Activated T-cell treated with anti-CD3 and anti-CD28 coated beads for 48 hours (primary cell): ENCODE measurements at places on chromosomes 11 and 22.

DNA sequence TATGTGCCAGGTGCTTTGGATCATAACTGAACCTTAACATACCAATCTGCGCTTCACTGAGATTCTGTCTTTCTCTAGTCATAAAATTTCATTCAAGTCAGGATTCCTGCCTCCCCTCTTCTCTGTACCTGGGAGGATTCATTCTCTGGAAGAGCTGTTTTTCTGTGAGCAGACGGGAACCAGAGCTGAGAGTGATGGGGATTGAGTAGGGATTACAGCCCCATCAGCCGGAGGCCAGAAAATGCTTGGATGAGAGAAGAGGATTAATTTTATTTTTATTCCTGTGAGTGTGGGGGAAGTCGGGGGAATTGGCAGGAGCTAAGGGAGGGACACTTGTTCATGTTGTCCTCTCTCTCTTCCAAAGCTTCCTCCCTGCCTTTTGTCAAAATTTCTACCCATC lies 4.7 kb downstream of the STX3 start:
- no peak for DNase-seq

DNA sequence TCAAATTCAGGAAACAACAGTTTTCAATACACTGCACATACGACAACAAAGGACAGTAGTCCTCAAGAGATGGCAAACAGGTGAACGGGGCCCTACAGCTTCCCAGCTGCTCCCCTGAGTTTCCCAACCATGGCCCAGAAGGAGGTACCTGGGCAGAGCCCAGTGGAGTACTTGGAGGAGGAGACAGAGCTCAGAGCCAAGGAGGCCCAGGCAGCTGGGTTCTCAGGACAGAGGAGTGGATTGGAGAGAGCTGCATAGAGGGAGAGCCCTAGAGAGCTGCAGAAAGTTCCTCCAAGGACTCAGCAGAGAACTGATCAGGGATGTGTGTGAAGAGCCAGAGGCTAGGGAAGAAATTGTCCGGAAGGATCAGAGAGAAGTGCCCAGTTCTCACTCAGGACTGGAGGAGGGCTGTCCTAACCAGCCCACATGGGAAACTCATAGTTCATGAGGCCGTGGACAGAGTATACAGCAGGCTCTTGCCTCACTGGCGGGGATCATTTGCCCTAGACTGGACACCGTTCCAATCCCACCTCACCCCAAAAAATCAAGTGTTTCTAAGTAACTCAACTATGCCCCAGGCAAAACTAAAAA lies 7.6 kb upstream of the ASCL2 start:
- DNase-seq = no peak

- no peak for DNase-seq
Observed at GRCh38 chr11:118175993-118176777, at the start of gene SCN2B. SCN2B (minus strand) TSS chr11:118176639; CDS start chr11:118176431, 208 bp downstream.

DNA sequence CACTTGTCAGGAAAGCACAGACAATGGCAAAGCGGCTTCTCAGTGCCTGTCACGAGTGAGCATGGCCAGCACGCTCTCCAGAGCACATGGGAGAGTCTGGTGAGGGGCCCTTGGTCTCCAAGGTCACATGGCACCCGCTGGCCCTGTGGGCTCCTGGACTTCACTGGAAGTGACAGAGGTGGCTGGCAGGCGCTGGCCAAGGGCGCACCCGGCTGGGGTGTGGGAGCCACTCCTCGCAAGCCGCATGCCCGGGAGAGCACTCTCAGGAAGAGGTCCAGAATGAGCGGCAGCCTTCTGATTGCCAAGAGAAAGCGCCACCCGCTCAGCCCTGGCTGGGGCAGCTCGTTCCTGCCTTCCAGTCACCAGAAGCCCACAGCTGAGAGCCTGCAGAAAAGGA lies 17.1 kb upstream of the MOB2 start:
- DNase-seq = no peak

DNA sequence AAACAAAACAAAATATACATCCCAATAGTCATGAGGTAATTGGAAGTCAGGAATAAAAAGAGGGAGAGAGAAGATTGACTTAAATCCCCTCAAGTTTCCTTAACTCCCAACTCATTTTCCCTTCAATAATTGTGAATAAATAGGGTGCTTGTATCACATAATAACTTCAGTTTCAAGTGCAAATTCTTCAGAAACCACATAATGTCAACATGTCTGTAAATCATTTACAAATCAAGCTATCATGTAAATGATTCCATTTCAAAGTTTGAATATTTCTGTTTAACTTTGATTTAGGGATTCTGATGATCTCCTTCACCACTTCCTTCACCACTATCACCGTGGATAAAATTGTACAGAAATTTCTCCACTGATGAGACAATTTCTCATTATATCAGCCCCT lies 23.2 kb downstream of the CASP5 start:
- no peak for DNase-seq

- DNase-seq = no peak
Observed at GRCh38 chr22:49158741-49159564, 668.7 kb downstream of the BRD1 start.

DNA sequence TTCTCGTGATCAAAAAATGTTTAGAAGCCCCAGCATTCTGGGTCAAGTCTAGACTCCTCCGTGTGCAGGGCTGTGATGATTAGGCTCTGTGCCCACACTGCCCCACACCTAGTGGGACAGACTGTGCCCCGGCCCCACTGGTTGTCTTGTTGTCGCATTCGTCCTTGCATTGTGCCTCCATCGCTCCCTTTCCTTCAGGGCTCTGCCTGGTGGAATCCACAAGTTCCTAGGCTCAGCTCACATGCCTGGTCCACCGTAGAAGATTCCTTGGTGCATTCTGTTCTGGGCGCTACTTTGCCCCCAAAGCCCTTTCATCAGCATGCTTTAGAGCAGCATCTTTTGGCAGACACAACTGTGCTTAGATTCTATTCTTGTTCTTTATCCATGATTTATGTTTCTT lies 23.5 kb upstream of the THY1 start:
- DNase-seq = no peak

DNA sequence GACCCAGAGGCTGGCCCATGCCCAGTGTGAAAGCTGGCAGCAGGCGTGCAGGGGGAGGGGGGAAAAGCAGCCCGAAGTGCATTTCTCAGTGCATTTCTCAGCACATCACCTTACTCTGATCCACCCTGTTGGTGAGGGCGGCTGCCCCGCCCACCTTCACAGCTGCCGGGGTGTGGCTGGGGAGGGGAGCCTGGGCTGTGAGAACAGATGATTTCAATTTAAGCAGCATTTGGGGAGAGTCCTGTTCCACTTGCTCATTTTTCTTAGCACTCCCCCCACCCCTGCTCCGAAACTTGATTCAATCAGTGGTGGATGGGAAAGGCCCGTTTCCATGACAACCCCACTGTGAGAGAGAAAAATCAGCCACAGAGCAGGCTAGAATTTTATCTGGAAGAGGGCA lies 84.8 kb downstream of the SNX19 start:
- DNase-seq = no peak

DNA sequence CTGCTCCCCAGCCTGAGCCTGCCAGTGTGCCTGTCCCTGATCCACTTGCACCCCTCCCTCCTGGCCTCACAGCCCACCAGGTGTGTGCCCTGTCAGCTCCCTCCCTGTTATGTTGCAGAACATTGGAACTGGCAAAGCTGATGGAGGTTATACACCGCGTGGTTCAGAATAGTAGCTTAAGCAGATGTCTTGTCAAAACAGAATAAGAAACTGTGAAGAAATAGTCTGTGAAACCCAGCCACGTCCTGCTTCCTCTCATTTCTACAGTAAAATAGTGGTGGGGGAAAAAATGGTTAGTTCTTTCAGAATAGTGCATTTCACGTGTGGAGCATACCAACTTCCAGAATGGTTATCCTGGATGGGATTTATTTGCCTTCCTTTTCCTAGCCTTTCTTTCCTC lies 161.2 kb upstream of the NAV2 start:
- no peak for DNase-seq

DNA sequence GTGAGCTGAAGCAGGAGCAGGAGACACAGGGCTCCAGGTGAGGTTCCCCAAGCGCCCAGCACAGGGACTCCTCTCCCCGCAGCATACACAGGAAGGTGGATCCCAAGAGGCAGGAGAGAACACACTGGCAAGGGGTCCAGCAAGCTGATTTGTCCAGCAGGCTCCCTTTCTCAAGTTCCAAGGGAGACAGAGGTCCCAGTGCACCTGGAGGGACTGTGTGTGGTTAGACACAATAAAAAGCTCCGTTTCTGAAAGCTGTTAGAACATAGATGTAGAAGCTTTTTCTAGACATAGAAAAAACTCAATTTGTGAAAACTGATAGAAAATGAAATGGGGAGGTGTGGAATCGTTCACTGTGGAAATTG lies 1.8 kb downstream of the CALCB start:
- no peak for DNase-seq

DNA sequence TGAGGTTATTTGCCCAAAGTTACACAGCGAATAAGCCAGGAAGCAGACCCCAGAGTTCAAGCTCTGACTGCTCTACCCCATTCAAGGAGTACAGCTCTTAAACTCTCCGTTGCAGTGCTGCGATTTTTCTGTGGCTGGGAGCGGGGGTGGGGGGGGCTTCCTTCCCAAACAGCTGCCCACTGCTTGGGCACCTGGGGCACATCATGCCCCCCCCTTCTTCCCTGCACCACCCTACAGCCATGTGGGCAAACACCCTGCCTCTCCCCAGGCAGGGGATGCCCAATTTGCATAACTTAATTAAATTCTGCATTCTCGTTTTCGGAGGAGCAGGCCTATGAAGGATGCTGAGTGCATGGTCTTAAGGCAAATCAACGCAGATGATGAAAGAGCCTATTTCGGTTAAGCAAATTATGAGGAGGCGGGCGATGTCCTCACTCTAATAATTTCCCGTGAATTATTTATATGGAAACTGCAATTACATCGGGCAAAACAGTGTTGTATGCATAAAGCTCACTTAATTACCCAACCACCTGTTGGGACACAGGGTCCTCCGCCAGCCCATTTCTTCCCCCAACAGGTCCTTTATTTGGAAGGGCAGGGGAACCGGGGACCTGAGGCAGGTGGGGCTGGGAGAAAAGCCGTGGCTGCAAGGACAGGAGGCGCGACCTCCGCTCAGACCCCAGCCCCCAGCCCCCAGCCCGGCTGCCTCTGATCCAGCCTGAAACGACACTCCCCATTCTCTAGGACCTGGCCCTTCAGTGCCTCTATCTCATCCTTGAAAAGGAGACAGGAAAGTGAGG lies 610.5 kb downstream of the BUD13 start:
- no peak for DNase-seq

DNA sequence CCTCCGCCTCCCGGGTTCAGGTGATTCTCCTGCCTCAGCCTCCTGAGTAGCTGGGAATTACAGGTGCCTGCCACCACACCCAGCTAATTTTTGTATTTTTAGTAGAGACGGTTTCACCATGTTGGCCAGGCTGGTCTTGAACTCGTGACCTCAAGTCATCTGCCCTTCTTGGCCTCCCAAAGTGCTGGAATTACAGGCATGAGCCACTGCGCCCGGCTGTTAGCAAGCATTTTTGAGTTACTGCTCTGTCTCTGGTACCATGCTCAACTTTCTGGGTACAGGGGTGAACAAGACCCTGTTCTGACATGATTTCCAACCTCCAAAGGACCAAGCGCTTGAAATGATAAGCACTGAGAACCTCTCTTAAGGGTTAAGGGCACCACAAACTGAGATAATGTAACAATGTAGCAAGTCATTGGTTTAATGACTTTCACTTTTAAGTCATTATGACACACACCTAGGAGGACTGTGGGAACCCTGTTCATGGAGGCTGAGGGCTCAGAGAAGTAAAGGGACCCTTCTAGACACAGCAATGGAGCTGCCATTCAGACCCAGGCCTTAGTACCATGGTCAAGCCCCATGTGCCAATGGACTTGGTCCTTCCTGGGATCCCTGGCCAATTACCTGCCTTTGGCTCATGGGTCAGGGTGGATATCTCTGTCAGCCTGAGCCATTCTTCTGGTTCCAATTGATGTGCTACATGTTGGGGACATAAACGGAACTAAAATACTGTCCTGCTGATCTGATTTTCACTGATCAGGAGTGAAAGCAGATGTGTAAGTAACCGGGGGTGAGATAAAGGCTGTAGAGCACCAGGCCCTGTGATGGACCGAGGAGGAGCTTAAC lies 11.6 kb downstream of the SLC3A2 start:
- no peak for DNase-seq

GRCh38 chr11:81255895-81256294 lies 1477.8 kb downstream of the FAM181B start:
- no peak for DNase-seq

GRCh38 chr11:119206511-119207414 lies 624 bp downstream of the CBL start:
- peak; percentile 40 for DNase-seq
